ENCODE measurements at places on chromosomes 3 and 15.

DNA sequence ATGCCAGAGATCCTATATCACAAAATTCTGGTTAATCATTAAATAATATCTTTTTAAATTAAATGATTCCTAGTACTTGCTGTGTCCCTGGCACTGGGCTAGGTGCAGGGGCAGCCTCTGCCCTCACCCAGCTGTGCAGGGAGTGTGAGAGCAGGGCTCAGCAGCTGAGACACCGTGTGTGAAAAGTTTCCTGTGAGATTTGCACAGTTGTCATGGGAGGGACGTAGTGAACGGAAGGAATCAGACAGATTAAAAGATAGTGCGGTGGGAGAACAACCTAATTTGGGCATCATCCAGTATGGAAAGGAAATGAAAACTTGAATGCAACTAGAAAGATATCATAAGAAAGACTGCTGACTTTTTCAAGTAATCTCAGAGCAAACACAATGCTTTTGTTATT lies 204.1 kb downstream of the SSR3 start:
- DNase-seq: no peak

- DNase-seq: no peak
Measured at GRCh38 chr3:142028243-142028777, 121.0 kb downstream of the TFDP2 start.

GRCh38 chr3:124295362-124295761 lies 303.4 kb upstream of the ROPN1 start:
- no peak for DNase-seq

GRCh38 chr15:87213626-87214025 lies 1042.9 kb downstream of the NTRK3 start:
- no peak for DNase-seq

GRCh38 chr15:40439960-40440742 lies 602 bp upstream of the BAHD1 start:
- DNase-seq: peak; percentile 39

DNA sequence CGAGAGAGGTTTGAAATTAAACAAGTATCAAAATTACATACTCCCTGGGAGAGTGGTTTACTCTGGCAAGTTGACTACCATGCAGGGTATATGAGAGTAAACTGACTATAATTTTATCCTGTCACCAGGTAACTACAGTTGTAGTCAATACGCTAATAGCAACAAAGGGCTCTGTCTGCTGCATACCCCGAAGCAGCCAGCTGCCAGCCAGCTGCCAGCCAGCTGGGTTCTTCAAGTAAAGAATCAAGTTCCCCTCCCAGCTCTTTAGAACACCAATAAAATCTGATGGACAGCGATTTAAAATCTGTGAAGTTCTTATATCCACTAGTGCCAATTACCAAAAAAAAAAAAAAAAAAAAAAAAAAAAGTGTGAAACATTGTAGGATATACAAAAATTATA lies 417.7 kb upstream of the CFAP20DC start:
- no peak for DNase-seq

DNA sequence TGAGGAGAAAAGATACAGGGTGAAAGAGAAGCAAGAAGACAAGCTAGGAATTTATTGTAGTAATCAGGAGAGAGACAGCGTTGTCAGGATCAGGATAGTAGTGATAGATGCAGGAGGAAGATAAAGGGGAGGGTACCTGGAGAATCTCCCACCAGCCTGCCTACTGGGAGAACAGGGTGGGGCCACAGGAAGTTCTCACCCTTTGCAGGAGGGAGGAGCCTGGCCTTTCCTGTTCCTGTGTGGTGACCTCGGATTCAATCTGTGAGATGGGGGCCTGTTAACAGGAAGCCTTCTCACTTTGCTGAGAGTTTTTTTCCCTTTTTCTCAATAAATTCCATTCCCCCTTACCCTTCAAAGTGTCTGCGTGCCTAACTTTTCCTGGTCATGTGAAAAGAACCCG lies 37.6 kb downstream of the GMPS start:
- DNase-seq: no peak

DNA sequence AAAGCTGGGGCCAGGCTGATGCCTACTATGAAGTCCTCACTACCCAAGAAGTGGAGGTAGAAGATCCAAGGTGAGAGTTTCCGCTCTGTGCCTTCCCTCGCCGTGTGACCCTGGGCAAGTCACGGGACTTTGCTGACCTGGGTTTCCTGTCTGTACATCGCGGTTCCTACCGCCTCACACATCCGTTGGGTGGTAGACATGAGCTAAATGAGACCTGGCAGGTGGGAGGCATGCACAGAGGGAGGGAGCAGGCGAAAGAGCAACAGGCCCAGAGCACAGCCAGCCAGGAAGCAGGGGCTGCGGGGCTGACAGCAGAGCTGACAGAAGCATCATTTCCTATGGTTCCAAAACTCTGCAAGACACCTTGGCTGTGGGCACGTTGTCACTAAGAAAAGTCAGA lies 157.3 kb upstream of the BHLHE40 start:
- DNase-seq: peak; percentile 84

DNA sequence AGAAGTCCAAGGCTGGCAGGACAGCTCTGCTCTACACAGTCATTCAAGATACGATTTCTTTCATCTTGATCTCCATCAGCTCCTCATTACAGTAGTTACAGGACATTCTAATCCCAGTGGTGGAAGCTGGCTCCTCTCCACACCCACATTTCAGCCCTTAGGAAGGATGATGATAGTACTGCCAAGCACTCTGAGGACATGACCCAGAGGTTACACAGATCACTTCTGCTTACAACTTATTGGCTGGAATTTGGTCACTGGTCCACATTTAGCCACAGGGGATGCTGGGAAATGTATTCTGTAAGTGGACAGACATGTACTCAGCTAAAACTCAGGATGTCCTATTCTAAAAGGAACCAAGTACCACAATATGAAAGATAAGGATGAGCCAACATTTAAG lies 77.1 kb downstream of the IQCH start:
- DNase-seq: no peak

GRCh38 chr3:44265815-44266214 lies 24.1 kb downstream of the TOPAZ1 start:
- DNase-seq: no peak

DNA sequence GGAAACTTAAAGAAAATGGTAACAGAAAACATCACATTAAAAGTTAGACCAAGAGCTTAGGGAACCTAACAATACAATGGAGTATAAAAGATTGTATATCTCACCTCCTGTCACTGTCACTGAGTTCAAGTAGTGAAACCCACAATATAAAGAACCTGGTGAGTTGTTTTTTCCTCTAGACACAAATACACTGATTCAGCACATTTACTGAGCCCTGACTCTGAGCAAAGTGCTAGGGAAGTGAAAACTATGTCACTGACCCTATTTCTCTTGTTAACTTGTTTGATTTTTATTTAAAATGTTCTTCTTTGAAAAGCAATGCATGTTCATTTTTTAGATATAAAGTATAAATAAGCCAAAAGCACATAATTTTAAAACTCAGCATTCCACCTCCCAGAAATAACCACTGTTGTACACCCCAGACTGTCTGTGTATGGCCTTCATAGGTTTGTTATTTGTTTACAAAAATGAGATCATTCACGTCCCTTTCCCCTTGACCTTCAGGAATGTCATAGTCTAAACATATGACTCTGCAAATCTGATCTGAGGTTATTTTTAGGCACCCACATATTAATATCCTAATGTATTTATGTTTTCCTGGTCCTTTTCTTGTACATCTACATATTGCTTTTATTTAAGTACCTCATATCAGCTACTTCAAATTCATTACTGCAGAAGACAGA lies 69.2 kb upstream of the CSTA start:
- no peak for DNase-seq

DNA sequence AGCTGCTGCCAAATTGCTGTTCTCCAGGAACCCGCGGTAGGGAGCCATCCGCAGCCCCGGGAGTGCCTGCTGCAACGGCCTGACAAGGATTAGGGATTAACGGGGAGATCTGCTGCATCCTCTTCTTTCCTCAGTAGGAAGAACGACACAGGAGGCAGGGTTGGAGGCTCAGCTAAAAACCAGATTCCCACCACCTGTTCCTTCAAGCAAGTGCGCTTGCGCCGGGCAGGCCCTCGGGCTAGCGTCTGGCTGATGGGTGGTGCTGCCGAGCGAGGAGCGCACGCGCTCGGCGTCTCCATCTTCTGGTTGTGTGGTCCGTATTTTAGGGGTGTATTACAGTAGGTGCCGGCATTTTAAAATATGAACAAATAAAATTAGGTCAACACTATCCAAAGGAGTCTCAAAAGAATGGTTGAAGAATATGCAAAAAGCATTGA lies 25.4 kb upstream of the SLC25A26 start:
- peak; percentile 7 for DNase-seq

DNA sequence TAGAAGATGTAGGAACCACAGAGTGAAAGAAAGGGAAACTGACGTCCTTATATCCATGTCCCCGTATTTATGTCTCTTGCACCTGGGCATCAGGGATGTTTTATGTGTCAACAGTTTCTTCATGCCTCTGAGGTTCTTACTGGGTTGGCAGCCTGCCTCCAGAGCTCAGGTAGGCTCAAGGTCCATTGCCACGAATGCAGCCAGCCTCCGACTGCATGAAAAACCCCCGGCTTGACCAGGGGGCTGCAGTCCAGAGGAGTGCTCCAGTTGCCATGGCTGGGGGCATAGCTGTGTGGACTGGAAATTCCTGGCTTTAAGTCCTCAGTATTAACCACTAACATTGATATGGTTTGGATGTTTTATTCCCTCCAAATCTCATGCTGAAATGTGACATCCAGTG lies 2.8 kb upstream of the CSPG5 start:
- DNase-seq: no peak

GRCh38 chr15:94844538-94845389 lies 613.4 kb downstream of the MCTP2 start:
- no peak for DNase-seq

DNA sequence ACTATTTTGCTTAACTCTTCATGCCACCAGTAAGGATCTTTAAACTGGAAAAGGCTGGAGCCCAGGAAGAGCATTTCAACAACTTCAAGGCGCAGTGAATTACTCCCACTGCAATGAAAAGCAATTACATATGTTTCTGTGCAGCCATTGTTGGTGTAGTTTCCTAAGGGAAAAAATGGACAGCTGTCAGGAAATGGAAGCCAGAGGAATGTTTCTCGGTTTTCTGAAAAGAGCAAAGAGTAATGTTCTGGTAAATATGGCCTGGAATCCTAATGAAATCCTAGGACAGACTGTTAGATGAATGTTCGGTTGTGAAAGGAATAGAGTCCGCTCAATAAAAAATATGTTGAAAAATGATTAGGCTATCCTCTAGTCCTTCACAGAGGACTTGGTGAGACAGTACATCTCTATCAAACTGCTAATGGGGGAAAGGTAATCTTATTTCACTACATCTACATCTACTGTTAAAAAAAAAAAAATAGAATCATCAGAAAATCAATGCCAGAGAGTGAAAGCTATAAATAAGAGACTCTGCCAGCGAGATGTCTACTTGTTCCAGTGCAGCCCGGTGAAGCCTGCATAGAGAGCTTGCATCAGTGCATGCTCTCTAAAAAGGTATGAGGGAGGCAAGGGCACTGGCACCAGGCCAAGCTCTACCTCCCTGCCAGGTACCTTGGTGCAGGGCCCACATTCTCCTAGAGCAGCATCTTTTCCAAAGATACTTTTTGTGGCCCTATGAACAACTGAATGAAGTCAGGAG lies 68.2 kb upstream of the TJP1 start:
- DNase-seq: no peak

DNA sequence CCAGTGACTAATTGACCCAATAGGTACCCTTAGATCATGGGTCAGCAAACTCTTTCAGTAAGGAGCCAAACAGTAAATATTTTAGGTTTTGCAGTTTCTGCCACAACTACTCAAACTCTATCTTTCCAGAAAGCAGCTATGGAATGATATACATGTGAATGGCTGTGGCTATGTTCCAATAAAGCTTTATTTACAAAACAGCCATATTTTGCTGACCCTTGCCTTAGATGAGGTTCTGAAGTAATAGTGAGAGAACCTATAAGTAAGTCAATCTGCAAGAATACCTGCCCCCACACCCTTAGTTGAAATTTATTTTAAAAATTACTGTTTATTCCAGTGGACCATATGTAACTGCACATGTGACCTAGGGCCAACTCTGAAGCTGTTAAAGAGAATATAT lies 134.0 kb downstream of the CMSS1 start:
- no peak for DNase-seq

- no peak for DNase-seq
Measured at GRCh38 chr3:98728672-98729071, 34.5 kb upstream of the ST3GAL6 start.

DNA sequence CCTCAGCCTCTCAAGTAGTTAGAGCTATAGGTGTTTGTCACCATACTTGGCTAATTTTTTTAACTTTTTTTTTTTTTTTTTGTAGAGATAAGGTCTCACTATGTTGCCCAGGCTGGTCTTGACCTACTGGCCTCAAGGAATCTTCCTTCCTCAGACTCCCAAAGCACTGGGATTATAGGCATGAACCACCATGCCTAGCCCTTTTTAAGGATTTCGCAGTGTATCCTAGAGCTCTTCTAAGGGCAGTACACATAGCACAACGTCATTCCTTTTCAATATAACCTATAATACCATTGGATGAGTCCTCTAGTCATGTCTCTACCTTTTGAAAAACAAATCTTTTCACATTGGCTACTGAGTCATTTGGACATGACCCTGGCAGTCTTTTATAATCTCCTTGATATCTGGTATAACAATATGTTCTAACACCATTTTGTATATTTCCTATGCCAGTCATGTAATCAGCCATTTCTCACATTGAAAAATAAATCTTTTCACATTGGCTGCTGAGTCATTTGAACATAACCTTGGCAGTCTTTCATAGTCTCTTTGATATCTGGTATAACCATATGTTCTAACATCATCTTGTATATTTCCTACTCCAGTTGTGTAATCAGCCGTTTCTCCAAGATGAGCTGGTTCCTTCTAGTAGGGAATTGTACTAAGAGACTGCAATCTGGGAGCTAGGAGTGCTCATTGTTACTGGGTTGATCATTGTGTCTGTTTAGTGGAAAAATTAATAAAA lies 944.7 kb downstream of the MCTP2 start:
- no peak for DNase-seq

DNA sequence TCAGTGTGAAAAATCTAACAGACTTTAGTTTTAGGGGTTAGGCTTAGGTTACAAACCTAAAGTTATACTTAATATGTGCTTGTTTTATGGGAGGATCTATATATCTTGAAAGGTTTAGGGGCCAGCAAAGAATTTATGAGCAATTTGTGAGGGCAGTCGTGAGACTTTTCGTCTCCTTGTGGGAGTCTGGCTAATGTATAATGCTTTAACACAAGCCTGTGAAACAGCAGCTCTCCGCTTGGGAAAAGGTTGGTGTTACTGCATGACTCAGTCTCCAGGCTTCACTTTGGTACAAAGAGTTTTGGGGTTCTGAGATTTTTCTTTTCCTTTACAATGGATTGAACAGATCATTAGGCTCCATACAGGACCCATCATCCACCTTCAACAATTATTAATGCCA lies 79.0 kb upstream of the MFGE8 start:
- no peak for DNase-seq

- DNase-seq: no peak
Measured at GRCh38 chr15:29135702-29136646, 133.6 kb downstream of the NSMCE3 start.

- no peak for DNase-seq
Measured at GRCh38 chr15:70259640-70260508, 162.2 kb upstream of the TLE3 start.
